ENCODE measurements at places on chromosomes 12 and 14. TPM values are rescaled to one million over a fixed set of nuclear protein-coding genes. Genes with fewer than 3 reads are reported as not detected.

Gene KRT74
- not detected for total RNA-seq

Gene RAPGEF3
- total RNA-seq, result 0.56 TPM

Gene PLCZ1
- not detected for total RNA-seq

Gene ACRBP
- total RNA-seq, result 1.3 TPM

Gene IRAK3
- total RNA-seq, result 0.34 TPM

DNA sequence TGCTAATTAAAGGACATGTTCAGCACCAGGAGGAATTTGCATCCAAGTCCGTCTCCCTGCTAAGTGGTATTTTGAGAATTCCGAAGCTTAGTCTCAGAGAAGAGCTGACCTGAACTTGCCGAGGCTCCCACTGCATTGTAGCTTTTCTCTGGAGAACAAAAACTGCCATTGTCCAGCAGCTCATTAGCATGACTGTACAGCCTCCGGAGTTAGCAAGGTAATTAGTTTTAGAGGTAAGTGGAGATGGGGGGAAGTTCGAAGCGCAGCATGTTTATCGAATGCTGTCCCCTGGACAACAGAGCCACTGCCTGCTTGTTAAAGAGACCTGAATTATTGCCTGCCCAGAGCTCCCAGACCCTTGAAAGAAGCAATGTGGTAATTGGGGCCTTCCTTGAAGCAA, 160.3 kb upstream of the PELI2 start:
- no peaks in the 10 kb centered on the region for H3K4me1 ChIP-seq
- DNase-seq, result no peak
- H3K36me3 ChIP-seq, result no peaks in the 10 kb centered on the region
- peaks cover 8% of the 10 kb centered on the region for H3K27me3 ChIP-seq
- H3K27ac ChIP-seq, result no peak overlapping the region

DNA sequence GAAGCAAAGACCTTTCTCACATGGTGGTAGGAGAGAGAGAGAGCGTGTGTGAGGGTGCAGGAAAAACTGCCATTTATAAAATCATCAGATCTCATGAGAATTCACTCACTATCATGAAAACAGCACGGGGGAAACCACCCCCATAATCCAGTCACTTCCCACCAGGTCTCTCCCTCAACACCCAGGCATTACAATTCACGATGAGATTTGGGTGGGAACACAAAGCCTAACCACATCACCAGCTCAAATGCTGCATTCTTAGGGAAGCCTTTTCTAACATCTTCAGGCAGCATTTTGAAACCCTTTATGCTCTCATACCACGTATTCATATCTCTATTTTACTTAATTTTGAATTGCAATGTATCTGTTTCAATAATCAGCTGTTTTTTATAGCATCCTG, 165.9 kb downstream of the TMTC3 start:
- H3K36me3 ChIP-seq, result no peaks in the 10 kb centered on the region
- no peak overlapping the region for H3K27ac ChIP-seq
- peaks cover 5% of the 10 kb centered on the region for H3K27me3 ChIP-seq
- no peak overlapping the region for H3K4me3 ChIP-seq
- DNase-seq, result no peak

GRCh38 chr12:117105902-117106301, 6.7 kb upstream of the TESC start:
- no peak overlapping the region for H3K4me3 ChIP-seq
- no peaks in the 10 kb centered on the region for H3K36me3 ChIP-seq
- no peak overlapping the region for H3K27ac ChIP-seq
- DNase-seq, result peak; percentile 71
- H3K27me3 ChIP-seq, result peaks cover 1% of the 10 kb centered on the region
- H3K4me1 ChIP-seq, result peaks cover 11% of the 10 kb centered on the region

GRCh38 chr12:106137530-106138356, 1.0 kb downstream of the NUAK1 start:
- H3K36me3 ChIP-seq, result no peaks in the 10 kb centered on the region
- H3K27me3 ChIP-seq, result peaks cover 58% of the 10 kb centered on the region
- H3K27ac ChIP-seq, result no peak overlapping the region
- H3K4me3 ChIP-seq, result peak overlapping the region; percentile 45

GRCh38 chr12:28824849-28825248, 324.2 kb upstream of the FAR2 start:
- H3K27me3 ChIP-seq, result peaks cover 2% of the 10 kb centered on the region
- H3K27ac ChIP-seq, result no peak overlapping the region
- H3K36me3 ChIP-seq, result no peaks in the 10 kb centered on the region
- no peaks in the 10 kb centered on the region for H3K4me1 ChIP-seq
- no peak for DNase-seq

DNA sequence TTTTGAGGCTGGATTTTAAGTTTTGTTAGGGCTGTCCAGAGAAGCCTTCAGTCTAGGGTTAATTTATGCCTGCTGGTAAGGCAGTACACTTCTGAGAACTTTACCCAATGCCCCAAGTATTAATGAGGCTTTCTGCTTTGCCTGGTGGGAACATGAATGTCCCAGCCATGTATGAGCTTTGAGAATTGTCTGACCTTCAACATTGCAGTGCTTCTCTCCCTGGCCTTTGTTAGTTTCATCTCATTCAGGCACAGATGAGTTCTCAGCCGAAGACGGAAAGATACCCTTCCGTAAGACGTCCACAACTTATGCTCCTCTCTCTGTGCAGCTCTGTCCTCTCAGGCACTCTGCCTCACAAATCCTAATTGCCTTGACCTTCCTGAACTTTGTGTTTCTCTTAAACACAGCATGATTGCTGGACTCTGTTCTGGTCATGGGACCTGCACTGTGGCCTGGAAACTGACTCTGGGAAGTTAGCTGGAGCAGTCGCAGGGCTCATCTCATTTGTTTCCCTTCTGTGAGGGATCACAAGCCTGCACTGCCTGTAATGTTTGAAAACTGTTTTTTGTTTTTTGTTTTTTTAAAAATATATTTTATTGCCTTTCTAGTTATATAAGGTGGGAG, 15.7 kb downstream of the CHPT1 start:
- H3K27me3 ChIP-seq, result no peaks in the 10 kb centered on the region
- H3K36me3 ChIP-seq, result no peaks in the 10 kb centered on the region
- H3K4me3 ChIP-seq, result no peak overlapping the region
- DNase-seq, result no peak
- H3K4me1 ChIP-seq, result peaks cover 12% of the 10 kb centered on the region

GRCh38 chr12:26251600-26251999, 56.2 kb downstream of the SSPN start:
- H3K4me3 ChIP-seq, result no peak overlapping the region
- no peaks in the 10 kb centered on the region for H3K4me1 ChIP-seq
- no peak for DNase-seq
- peaks cover 1% of the 10 kb centered on the region for H3K27me3 ChIP-seq
- no peaks in the 10 kb centered on the region for H3K36me3 ChIP-seq

- no peaks in the 10 kb centered on the region for H3K4me1 ChIP-seq
- H3K27ac ChIP-seq, result no peak overlapping the region
- DNase-seq, result no peak
- peaks cover 19% of the 10 kb centered on the region for H3K27me3 ChIP-seq
- H3K36me3 ChIP-seq, result no peaks in the 10 kb centered on the region
Observed at GRCh38 chr12:65606008-65606766, 218.1 kb upstream of the HMGA2 start.

- H3K36me3 ChIP-seq, result no peaks in the 10 kb centered on the region
- no peaks in the 10 kb centered on the region for H3K27me3 ChIP-seq
- H3K4me1 ChIP-seq, result no peaks in the 10 kb centered on the region
- no peak overlapping the region for H3K4me3 ChIP-seq
Observed at GRCh38 chr12:16329594-16329993, 17.9 kb upstream of the MGST1 start.

GRCh38 chr12:12482959-12483358, 79.7 kb downstream of the DUSP16 start:
- peak overlapping the region; percentile 60 for H3K4me3 ChIP-seq
- peaks cover 66% of the 10 kb centered on the region for H3K36me3 ChIP-seq
- no peak for DNase-seq
- peak overlapping the region; percentile 92 for H3K27ac ChIP-seq
- H3K4me1 ChIP-seq, result peaks cover 63% of the 10 kb centered on the region

GRCh38 chr12:62210422-62210821, 49.8 kb upstream of the USP15 start:
- no peak overlapping the region for H3K27ac ChIP-seq
- peak; percentile 63 for DNase-seq
- no peaks in the 10 kb centered on the region for H3K36me3 ChIP-seq
- no peaks in the 10 kb centered on the region for H3K27me3 ChIP-seq

DNA sequence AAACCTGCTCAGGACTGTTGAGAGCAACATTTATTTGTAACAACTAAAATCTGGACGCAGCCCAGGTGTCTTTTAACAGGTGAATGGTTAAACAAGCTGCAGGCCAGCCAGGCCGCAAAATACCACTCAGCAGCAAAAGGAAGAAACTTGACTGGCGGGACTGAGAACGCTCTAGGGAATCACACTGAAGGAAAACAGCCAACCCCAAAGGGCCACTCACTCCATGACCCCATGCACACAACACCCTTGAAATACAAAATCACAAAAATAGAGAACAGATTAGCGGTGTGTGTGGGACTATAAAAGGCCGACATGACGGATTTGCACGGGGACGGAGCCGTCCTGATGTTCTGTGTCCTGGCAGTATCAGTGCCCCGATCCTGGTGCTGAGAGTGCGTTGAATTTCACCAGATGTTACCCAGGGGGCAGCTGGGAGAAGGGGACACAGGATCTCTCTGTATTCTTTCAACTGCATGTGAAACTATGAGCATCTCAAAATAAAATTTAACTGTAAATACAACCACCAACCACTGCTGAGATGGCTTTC, 23.0 kb downstream of the VPS37B start:
- DNase-seq, result no peak

- no peaks in the 10 kb centered on the region for H3K36me3 ChIP-seq
- DNase-seq, result no peak
- no peak overlapping the region for H3K27ac ChIP-seq
- H3K4me3 ChIP-seq, result no peak overlapping the region
- no peaks in the 10 kb centered on the region for H3K27me3 ChIP-seq
Observed at GRCh38 chr12:46174061-46174662, 94.7 kb downstream of the SLC38A1 start.

DNA sequence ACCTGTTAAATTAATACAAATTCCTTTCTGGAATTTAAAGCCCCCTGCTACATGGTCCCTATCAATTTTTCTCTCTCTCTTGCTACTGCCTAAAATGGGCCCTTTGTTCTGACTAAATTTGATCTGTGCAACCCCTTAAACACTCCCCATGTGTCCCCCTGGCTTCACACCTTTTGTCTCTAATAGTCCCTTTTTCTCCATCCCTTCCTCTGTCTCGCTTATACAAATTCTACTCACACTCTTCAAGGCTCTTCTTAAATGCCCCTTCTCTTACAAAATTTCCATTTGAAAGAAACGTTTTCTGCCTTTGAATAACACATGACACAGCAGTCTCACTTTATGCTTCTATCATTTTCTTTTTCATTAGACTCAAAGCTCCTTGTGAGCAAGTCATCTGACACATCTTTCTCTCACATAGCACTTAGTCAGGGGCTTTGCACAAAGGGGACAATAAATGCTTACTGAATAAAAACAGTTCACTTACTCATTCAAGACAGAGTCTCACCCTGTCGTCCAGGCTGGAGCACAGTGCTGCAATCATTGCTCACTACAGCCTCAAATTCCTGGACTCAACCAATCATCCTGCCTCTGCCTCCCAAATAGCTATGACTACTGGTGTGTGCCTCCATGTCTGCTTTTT, 41.5 kb upstream of the NR2C1 start:
- H3K27ac ChIP-seq, result no peak overlapping the region
- H3K4me3 ChIP-seq, result no peak overlapping the region
- H3K36me3 ChIP-seq, result no peaks in the 10 kb centered on the region

- H3K4me3 ChIP-seq, result no peak overlapping the region
- DNase-seq, result no peak
Observed at GRCh38 chr14:71022939-71023338, 115.7 kb downstream of the PCNX1 start.

- H3K27ac ChIP-seq, result no peak overlapping the region
- H3K4me1 ChIP-seq, result no peaks in the 10 kb centered on the region
- no peaks in the 10 kb centered on the region for H3K36me3 ChIP-seq
- no peaks in the 10 kb centered on the region for H3K27me3 ChIP-seq
- H3K4me3 ChIP-seq, result no peak overlapping the region
Observed at GRCh38 chr12:112927475-112927874, 10.8 kb upstream of the OAS3 start.

GRCh38 chr14:105073720-105074600, 8.7 kb upstream of the GPR132 start:
- no peaks in the 10 kb centered on the region for H3K36me3 ChIP-seq
- peaks cover 48% of the 10 kb centered on the region for H3K4me1 ChIP-seq

DNA sequence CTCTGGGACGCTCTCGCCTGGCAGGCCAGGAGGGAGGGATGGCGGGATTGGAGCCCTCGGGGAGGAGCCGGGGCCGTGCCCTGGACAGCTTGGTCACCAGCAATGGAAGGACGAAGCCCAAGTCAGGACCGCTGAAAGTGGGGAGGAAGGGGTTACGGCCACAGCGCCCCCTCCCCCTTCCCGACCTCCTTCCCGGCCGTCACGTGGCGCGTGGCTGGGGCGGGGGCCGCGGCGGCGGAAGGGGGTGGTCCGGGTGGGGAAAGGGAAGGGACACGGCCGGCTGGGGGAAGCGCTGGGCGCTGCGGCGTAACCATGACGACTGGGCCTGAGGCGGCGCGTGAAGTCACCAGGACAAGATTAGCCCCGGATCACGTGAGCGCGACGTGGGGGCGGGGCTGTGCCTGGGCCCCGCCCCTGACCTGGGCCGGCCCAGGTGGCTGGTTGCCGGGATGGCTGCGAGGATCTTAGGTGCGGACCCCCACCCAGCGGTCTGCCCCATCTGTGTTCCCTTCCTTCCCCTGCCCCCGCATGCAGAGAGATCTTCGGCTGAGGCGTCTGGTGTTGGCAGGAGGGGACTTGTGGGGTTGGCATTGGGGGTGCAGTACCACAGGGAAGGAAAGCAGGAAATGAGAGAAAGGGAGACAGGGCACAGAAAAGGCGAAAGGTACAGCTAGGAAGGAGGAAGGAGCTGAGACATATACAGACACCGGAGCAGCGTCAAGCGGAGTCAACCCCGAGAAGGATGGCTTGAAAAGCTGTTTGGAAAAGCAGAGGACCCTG, 6.2 kb downstream of the MAP3K12 start:
- peak overlapping the region; percentile 80 for H3K4me3 ChIP-seq
- H3K27ac ChIP-seq, result peak overlapping the region; percentile 88
- DNase-seq, result peak; percentile 92
- peaks cover 23% of the 10 kb centered on the region for H3K4me1 ChIP-seq
- H3K27me3 ChIP-seq, result no peaks in the 10 kb centered on the region
- H3K36me3 ChIP-seq, result no peaks in the 10 kb centered on the region

GRCh38 chr12:32043928-32044549, 62.6 kb upstream of the BICD1 start:
- H3K4me1 ChIP-seq, result peaks cover 9% of the 10 kb centered on the region
- H3K4me3 ChIP-seq, result no peak overlapping the region
- no peaks in the 10 kb centered on the region for H3K27me3 ChIP-seq
- H3K27ac ChIP-seq, result no peak overlapping the region
- no peak for DNase-seq
- H3K36me3 ChIP-seq, result peaks cover 7% of the 10 kb centered on the region
